ENCODE measurements at places on chromosomes 1 and 21.

DNA sequence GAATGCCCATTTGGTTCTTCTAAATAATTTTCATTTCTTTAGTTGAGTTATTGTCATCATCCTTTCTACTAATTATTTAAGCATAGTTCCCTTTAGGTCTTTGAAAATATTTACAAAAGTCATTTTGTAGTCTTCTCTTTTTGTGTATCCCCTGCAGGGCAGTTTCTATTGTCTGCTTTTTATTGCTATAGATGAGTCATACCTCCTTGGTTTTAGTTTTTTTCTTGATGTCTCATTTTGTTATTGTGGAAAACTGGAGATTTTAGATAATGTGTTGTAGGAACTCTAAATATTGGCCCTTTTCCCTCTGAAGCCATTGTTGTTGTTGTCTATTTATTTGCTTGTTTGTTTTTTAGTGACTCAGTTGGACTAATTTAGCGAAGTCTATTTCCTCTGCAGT lies 387.9 kb downstream of the NUF2 start:
- DNase-seq = no peak

GRCh38 chr1:224700918-224701531 lies 84.9 kb downstream of the CNIH3 start:
- DNase-seq = no peak

GRCh38 chr1:153396461-153396860 lies 5.6 kb upstream of the S100A8 start:
- DNase-seq = no peak

DNA sequence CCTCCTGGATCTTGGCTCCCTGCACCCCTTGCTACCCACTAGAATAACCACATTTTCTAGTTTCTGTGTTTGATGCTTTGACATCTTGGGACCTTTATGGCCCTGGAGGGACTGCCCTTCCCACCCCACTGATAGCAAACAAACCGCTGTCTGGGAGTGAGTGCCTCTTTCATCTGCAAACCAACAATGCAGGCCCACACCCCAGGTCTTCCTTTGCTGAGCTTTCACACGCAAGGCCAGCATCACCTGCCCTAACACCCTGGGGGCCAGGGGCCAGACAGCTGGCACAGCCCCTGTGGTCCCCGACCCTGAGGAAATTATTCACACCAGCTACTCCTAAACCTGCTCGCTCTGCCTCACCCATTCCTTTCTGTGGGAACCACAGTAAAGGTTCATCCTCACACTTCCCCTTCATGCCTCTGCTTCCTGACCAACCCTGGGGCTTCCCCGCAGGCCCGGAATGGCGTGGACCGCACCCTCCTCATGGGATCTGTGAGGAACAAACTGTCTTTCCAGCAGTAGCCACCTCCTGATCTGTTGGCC lies 15.4 kb downstream of the SLC2A7 start:
- DNase-seq = no peak

DNA sequence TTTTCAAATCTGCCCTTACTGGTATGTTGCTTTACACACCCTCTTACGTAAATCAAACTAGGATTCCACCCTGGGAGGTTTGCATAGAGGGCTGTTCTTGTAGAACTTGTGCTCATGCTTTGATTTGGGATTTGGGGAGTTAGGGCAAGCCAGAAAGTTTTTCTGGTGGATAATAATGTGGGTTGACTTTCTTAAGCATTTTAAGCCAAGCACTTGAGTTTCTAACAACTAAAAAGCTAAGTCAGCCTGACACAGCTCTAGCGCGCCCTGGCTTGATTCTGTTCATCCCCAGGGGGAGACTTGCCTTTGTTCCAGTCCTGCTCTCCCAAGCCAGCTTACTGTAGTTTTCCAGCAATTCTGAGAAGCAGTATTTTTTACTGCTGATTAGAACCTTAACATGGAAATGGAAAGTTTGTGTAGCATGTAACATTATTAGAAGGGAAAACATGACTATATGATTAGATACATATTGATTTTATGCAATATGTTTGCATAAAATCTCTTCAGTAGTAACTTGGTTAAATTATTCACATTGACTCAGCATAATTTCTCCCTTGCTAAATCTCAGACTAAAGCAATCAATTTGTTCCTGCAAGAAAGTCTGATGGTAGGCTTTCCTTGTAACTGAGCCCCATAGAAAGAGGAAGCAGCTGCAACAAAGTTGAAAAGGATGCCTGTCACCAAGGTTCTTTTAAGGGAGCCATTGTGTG lies 11.0 kb upstream of the PGD start:
- DNase-seq = peak; percentile 64

DNA sequence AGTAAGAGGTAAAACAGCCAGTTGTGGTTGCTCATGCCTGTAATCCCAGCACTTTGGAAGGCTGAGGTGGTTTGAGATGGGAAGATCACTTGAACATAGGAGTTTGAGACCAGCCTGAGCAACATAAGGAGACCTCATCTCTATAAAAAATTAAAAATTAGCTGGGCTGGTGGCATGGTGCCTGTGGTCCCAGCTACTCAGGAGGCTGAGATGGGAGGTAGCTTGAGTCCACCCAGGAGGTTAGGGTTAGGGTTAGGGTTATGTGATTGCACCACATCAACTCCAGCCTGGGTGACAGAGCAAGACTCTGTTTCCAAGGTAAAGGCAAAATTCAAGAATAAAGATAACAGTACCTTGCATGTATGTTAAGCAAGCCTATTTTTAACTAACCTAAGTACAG lies 3.5 kb downstream of the SAMSN1 start:
- no peak for DNase-seq

DNA sequence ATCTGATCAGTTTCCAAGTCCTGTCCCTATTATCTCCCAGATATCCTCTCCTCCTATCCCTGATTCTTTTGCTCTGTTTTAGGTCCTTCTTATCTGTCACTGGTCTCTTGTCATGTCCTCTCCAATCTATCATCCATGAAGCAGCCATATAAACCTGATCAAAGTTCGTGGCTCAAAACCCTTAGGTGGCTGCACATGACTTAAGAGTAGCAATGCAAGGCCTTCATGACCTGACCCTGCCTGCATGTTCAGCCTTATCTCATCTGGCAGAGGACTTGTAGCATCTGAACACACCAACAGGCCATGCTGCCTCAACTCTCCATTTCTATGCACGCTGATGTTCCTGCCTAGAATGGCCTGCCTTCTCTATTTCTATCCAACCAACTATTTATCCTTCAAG lies 65.2 kb downstream of the NOS1AP start:
- DNase-seq = no peak

DNA sequence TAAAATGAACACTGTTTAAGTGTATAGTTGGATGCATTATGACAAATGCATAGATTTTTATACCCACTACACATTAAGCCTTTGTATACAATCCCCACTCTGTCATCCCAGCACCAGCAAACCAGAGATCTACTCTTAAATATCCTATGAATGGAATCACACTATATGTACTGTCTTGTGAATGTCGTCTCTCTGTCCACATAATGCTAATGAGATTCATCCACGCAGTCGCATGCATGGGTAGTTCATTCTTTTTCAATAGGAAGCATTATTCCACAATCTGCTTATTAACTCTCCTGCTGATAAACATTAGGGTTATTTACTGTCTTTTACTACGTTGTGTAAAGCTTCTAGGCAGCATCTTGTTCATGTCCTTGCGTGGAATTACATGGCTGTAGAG lies 892.3 kb downstream of the LTN1 start:
- DNase-seq = no peak

- no peak for DNase-seq
Observed at GRCh38 chr1:178450871-178451270, 45.9 kb downstream of the CLEC20A start.

DNA sequence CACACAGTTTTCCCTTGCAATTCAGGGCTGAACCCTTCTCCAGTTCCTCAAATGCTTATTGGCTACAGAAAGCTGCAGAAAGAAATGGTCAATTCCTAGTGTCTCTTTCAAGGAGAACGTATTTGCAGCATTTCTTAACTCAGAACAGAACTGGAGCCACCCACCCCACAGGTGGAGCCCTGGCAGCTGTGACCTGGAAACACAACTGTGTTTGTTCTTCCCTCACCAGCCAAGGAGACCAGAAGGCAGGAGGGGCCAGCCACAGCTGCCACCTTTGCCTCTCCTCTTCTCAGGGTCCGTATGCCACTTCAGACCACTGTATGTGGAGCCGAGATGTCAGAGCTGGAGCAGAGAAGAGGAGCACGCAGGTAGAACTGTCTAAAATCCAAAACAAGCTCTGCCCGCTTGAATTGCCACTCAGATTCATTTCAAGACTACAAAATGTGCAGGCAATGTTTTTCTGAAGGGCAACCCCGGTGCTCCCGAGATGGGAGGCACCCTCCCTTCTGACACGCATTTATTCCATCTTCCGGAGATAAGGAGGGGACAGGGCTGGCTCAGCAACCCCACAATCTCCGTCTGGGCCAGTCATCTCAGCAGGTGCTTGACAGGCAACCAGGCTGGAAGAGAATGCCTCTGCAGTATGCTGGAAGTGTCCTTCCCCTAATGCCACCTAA lies 16.7 kb downstream of the CD247 start:
- no peak for DNase-seq

DNA sequence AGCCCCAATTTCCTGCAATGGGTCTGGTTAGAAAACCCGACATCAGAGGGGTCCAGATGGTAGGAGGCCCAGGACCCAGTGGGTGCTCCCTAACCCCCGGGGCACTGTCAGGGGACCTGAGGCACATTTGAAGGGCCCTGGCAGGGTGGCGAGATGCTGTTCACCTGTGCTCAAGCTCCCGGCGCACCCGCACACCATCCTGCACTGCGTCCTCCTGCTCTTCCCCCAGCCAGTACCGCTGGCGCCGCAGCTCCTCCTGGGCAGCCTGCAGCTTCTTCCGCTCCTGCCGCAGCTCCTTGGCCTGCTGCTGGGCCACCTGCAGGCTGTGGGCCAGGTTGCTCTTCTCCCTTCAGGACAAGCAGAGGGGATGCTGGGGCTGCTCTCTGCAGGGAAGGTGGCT lies 36.0 kb downstream of the RNU1-1 start:
- DNase-seq = no peak

- no peak for DNase-seq
Observed at GRCh38 chr1:95259245-95259644, 25.2 kb downstream of the RWDD3 start.

DNA sequence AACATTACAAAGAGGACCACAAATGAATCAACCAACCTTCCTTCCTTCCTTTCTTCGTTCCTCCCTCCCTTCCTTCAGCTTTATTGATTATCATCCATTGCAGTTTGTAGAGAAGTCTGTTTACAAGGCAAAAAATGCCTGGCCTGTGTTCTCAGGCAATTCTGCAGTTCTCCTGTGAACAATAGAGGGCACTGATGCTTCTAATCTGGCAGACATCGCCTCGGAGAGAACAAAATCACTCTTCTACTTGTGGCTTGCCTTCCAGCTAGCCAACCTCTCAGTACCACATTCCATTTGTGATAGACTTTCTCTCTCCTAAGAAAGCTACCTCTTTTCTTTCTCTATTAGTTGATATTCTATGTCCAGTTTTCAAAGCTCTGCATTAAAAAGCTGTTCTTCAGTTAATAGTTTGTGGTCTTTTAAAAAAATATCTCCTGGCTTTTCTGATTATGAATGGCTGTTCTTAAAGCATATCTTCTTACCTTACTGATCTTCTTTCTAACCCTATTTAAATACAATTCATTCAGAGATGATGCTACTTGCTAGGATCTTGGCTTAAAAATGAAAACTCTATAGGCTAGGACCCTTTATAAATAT lies 26.9 kb upstream of the ESRRG start:
- peak; percentile 75 for DNase-seq

GRCh38 chr1:152110365-152110859 lies 4.8 kb downstream of the TCHH start:
- peak; percentile 45 for DNase-seq

GRCh38 chr1:115670476-115671175 lies 28.9 kb downstream of the VANGL1 start:
- peak; percentile 93 for DNase-seq

DNA sequence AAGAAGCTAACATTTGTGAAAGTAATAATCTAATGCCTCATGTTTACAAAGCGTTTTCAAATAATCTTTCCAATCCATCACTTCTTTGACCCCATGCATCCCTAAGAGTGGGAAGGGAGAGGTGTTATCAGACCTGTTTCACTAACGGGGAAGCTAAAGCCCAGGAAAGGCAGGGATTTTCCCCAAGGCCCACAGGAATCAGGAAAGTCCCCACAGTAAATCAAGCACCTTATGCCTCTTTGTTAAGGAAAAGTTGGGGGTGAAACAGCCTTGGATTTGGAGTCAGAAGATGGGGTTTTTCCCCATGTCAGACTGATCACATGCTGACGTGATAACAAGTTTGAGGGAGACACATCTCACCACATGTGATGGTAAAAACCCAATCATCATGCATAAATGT lies 20.0 kb upstream of the ANGPTL7 start:
- DNase-seq = no peak

GRCh38 chr1:101520302-101520701 lies 283.5 kb downstream of the S1PR1 start:
- DNase-seq = peak; percentile 56

DNA sequence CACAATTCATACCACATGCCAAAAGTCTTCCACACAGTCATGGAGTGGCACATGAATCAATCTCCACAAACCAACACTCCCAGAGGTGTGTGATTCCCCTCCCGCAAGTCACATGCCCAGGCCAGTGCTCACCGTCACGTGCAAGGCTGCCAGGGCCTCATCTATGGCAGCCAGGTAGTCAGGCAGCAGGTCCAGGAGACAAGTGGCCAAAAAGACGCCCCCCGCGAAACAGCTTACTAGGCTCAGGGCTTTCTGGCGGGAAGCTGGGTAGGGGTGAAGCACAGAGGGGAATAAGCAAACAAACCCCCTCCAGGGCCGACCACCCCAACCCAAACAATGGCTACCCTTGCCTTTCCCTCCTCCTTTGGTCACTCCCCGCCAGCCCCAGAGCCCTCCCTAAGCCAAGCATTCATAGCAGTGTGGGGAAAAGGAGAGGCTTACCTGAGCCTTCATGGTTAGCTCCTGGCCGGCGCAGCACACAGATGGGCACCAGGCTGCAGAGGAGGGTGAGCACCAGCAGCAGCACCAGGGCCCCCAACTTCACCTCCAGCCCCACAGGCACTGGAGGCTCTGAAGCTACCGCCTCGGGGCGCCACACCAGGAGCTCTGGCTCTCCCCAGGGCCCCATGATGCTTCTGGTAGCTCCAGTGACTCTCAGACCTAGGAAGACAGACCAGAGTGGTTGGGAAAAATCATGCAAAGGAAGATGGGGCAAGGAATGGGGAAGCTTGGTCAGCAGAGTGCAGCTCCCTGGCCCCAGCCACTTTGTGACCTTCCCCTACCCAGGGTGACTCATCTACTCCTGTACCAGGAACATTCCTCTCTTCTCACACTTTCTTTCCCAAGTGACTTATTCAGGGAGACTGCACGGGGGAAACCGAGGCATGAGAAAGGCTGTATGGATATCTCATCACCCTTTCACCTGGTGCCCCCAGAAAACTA lies 978 bp downstream of the SLC39A1 start:
- peak; percentile 25 for DNase-seq
